Glomerular endothelial cell (primary cell): ENCODE measurements at places on chromosomes 4 and X. TPM values are rescaled to one million over a fixed set of nuclear protein-coding genes. Genes with fewer than 3 reads are reported as not detected.
A peak's percentile ranks its signal among the peaks of the same experiment; 100 is the strongest.

- DNase-seq, result no peak
Measured at GRCh38 chr4:150547154-150547838, 34.7 kb upstream of the MAB21L2 start.

Gene CTBP1
- 170 and 171 TPM in 2 replicates for total RNA-seq

Gene KIAA0232
- 21.1 and 22.5 TPM in 2 replicates for total RNA-seq

Gene TENT5D
- total RNA-seq, result not detected in 2 replicates

- no peak for DNase-seq
Measured at GRCh38 chrX:122622795-122623194, 561.3 kb upstream of the GRIA3 start.

DNA sequence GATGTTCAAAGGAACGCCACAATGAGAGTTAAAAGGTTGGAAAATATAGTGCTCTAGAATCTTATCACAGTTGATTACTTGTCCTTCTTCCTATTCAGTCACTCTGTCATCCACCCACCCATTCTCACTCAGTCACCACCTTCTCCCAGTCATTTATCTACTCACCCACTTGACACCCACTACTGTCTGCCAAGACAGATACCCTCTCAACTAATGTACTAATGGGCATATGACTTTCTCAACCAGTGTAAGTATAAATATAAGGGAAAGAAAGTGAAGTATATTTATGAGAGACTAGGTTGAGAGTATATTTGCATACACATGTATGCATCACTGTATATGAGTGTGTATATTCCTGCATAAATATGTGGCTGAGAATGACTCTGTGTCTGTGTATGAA is 20.0 kb downstream of the MID2 start:
- DNase-seq, result no peak

- no peak for DNase-seq
Measured at GRCh38 chr4:128456171-128456570, 168.6 kb upstream of the PGRMC2 start.

Gene ZNF41
- total RNA-seq, result 7.7 and 8.8 TPM in 2 replicates

GRCh38 chr4:79209081-79209480 is 116.8 kb downstream of the NAA11 start:
- DNase-seq, result no peak

Gene IL1RAPL1
- total RNA-seq, result 1.2 and 1.7 TPM in 2 replicates

Gene ARL13A
- not detected in 2 replicates for total RNA-seq

DNA sequence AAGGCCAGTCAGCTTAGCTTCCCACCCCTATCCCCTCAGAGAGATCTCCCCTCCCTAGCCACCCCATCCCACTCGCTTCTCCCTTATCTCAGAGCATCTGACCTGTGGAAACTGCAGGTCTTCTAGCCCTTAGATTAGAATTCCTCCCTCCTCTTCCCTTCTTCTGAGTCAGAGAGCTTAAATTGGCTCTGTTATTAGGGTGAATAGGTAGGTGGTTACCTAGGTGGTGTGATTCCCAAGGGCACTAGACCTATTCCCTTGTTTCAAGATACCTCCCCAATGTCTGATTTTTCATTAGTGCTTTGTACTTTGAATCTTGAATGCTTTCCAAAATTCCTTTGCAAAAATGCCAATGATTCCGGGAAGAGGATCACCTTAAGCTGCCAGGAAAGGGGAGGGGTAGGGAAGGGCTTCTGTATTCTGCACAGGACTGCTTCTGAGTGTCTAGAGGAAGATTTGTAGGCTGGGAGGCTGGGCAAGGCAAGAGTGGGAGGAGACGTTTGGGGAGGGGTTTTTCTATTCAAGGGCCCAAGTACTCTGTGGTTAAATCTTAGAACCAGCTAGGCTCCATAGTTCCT is 24.5 kb upstream of the MSN start:
- no peak for DNase-seq

DNA sequence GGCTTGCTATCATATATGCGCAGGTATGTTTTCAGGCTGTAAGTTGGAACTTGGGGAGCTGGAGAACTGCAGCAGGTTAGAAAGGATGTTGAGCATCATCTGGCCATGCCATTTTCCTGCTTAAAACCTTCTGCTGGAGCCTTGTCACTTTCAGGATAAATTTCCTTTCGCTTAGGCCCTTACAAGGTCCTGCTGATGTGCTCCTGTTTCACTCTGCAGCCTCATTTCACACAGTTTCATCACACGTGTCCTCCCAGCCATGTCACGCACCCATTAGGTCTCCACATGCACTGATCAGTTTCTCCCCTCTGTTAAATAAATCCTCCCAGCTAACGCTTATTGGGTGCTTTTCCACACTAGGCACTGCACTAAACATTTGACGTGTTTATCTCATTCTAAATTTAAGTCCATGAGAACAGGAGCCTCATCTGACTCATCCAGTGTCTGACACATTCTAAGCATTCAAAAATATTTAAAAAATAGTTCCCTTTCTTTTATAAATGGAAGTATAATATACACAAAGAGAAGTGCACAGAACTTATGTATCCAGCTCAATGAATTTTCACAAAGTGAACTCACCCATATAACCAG is 14.5 kb downstream of the SOD3 start:
- no peak for DNase-seq

GRCh38 chrX:51857159-51857733 is 36.2 kb upstream of the MAGED1 start:
- DNase-seq, result no peak

Gene TCEAL6
- total RNA-seq, result not detected in 2 replicates

DNA sequence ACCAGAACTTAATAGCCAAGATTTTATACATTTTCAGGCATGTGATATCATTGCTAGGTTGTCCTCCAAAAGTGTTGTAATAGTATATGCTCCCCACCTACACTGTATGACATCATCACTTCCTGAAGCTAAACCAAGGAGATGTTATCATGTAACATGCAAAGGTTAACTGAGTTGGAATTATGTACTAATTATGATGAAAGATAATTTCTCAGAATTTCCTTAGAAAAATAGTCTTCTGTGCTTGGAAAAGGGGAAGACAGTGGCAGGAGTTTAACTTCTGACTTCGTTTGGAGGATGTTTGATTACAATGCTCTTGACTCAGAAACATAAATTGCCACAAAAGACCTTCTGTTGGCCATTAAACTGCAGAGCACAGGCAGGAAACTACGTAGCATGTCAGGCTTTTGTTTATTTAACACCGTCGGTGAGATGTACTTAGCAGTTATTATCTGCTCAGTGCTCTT is 83.6 kb upstream of the GUCY1A1 start:
- DNase-seq, result peak; percentile 64

Gene ANKRD17
- 48.2 and 62.5 TPM in 2 replicates for total RNA-seq
